ENCODE measurements at places on chromosomes 4 and X. TPM values are rescaled to one million over a fixed set of nuclear protein-coding genes. Genes with fewer than 3 reads are reported as not detected.

The MAGED1 gene
- 47.7 TPM for polyA plus RNA-seq

The FANCB gene
- 0.38 TPM for polyA plus RNA-seq

The OFD1 gene
- 46.3 TPM for polyA plus RNA-seq

The SSX4B gene
- not detected for polyA plus RNA-seq

The SH3D19 gene
- 29.0 TPM for polyA plus RNA-seq

The PPP2R3B gene
- 14.3 TPM for polyA plus RNA-seq

The PAGE4 gene
- polyA plus RNA-seq, result not detected
